ENCODE measurements at places on chromosomes 6 and 20. TPM values are rescaled to one million over a fixed set of nuclear protein-coding genes. Genes with fewer than 3 reads are reported as not detected.

- DNase-seq = no peak
These were observed 6.0 kb downstream of the PCMT1 start for GRCh38 chr6:149755300-149756260.

DNA sequence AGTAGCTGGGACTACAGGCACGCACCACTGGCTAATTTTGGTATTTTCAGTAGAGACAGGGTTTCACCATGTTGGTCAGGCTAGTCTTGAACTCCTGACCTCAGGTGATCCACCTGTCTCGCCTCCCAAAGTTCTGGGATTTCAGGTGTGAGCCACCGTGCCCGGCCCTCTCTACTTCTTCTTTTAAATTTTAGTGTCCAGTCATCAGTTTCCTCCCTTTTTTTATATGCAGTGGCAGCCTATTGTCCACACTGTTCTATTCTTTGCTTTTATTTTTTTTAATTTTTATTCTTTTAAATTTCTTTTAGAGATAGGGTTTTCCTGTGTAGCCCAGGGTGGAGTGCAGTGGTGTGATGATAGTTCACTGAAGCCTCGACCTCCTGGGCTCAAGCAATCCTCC is 12.3 kb downstream of the EFCAB8 start:
- no peak for DNase-seq

Gene CAGE1
- total RNA-seq = not detected

- no peak for DNase-seq
These were observed 88.4 kb upstream of the CCDC167 start for GRCh38 chr6:37587866-37588734.

Gene SDCBP2
- 15.2 TPM for total RNA-seq

Gene C6orf163
- 7.7 TPM for total RNA-seq

- DNase-seq = no peak
These were observed 12.5 kb downstream of the GZF1 start for GRCh38 chr20:23374441-23374840.

- DNase-seq = no peak
These were observed 102.6 kb downstream of the IBTK start for GRCh38 chr6:82144852-82145340.

Gene BMP6
- 1.8 TPM for total RNA-seq

Gene TMEM217
- total RNA-seq = 1.2 TPM

Data from ureter (tissue), 1 donor.